Activated CD4-positive, alpha-beta memory T cell treated with anti-CD3 and anti-CD28 coated beads, Interleukin-2, amount 10 ng/mL, durations not matched to agents 7 days and 5 days (primary cell): ENCODE measurements at places on chromosomes 11 and 22. TPM values are rescaled to one million over a fixed set of nuclear protein-coding genes. Genes with fewer than 3 reads are reported as not detected.

- DNase-seq: no peak
These were observed 26.9 kb upstream of the ATXN10 start for GRCh38 chr22:45644714-45645113.

GRCh38 chr11:77814848-77815247, 5.7 kb downstream of the RSF1 start:
- DNase-seq: no peak

GRCh38 chr11:133197425-133197824, 334.9 kb downstream of the OPCML start:
- no peak for DNase-seq

GRCh38 chr11:108498046-108498815, at the start of gene POGLUT3:
TSS of gene POGLUT3 (minus strand) at chr11:108498384. CDS start at chr11:108498366, 18 bp downstream.
- peak; percentile 55 for DNase-seq

The PRG3 gene
- not detected for total RNA-seq
